ENCODE measurements at places on chromosomes 5 and 9.

DNA sequence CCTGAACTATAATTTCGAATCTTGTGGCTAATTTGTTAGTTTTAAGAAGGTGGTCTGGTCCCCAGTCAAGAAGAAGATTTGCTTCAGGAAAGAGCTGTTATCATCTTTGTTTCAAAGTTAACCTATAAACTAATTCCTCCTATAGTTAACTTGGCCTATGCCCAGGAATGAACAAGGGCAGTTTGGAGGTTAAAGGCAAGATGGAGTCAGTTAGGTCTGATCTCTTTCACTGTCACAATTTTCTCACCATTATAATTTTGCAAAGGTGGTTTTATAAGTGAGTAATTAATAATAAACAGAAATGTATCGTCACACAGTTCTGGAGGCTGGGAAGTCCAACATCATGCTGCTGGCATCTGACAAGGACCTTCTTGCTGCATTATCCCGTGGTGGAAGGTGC is 238.6 kb downstream of the PIK3R1 start:
- no peak for DNase-seq

DNA sequence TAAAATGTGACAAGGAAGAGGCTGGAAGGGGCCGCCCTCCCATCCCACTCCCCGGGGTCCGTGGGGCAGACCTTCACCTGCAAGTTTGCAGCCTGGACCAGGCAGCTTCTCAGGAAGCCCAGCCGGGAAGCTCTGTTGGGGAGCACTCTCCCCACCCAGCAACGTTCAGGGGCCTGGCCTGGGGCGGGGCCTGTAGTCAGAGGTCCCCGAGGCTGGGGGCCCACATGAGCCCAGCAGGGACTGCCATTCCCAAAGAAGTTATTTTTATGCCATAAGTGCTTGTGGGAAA is 32.7 kb upstream of the NOTCH1 start:
- no peak for DNase-seq

DNA sequence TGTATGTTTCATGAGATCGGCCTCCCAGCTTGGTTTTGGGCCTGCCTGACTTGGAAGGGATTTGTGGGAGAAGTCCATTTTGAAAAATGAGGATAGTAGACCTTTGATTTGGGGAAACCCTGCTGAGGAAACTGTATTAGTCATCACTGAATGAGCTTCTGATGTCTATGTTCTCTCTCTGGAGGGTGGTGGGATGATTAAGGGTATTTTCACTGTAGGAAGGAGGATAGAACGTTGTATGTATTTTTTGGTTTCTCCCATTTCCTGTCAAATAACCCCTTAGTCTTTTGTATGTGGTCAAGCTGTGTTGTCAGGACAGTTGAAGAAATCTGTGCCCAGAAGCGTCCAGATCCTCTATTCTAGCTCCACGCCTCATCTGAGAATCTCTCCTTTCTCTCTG is 151.9 kb downstream of the INSYN2B start:
- no peak for DNase-seq

DNA sequence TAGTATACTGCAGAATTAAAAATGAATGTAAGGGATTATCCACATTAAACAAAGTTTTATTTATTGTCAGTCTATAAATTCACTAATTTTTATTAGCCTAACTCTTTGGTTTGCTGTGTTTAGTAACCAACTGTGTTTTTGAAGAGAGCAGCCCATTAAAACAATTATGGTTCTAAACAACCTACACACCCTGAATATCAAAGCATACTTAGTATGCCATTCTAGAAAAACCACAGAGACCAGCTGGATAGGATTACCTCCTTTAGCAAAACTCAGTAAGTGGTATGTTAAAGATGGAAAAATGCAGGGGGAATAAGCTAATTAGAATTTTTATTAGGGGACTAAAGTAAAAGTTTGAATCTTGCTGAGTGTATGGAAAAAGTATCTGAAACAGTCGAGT is 1981.7 kb upstream of the NUDT12 start:
- no peak for DNase-seq

DNA sequence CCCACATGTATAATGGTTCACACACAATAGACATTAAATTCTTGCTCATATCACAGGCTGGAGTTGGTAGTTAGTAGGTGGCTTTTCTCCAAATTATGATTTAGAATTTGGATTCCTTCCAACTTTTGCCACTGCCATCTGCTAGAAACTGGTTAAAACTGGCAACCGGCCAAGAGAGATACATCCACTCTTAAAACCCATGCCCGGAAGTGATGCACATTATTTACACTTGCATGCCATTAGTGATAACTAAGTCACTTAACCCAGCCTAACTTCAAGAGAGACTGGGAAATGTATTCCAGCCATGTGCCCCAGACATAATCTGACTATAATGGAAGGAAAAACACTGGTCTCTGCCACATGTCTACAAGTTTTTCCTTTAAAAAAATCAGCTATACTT is 395.7 kb upstream of the SEMA6A start:
- DNase-seq = no peak

DNA sequence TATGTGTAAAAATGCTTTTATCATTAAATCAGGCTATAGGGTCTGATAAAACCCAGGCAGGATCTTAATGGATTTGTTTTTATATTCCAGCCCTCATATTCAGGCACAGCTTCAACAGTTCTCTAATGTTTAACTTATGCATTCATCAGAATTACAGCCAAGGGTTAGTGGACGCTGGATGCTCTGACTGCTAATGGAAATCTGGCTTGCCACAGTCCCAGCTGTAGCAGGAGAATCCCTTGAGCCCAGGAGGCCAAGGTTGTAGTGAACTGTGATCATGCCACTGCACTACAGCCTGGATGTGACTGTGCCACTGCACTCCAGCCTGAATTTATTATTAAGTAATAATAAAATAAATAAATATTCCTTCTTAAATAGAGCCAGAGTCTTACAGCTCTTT is 98.0 kb downstream of the SLC25A46 start:
- DNase-seq = no peak

DNA sequence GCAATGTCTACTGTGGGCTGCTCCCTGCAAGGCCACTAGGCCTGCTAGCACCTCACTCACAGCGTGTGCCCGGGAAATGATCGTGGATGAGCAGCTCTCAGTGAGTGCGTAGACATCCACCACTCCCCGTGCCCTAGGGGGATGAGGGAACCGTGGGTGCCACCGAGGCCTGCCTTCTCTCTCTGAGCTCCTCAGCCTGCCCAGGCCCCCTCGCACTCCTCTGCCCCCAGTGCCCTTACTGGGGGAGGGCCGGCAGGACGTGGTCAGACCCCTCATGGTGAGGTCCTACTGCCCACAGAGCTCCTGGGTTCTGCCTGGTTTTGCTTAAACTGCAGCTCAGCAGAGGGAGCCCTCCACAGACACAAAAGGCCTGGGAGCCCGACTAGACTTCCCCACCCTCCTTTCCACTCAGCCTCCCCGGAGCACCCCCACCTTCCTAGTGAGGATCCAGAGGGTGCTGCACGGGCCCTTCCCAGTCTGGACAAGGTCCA is 220.0 kb downstream of the CACNA1B start:
- no peak for DNase-seq

GRCh38 chr5:132439521-132440089 is 51.0 kb downstream of the IRF1 start:
- DNase-seq = no peak

DNA sequence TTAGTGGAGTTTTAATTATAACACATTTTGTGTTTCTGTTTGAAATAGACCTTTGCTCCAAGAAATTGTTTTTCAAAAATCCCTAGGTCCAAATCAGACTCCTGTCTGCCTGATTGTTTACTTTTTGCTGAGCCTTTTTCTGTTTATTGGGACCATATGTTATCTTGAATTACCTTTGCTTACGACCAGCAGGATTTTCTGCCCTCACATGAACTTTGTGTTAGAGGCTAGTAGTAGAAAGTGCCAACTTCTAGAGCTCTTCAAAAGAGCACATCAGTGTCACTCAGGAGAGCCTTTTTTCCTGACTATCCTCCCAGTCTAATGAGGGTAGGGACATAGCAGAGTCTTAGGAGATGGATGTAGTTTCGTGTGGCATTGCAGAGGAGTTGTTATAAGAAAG is 10.2 kb downstream of the RECK start:
- no peak for DNase-seq

GRCh38 chr5:120258123-120258522 is 206.0 kb upstream of the PRR16 start:
- no peak for DNase-seq

DNA sequence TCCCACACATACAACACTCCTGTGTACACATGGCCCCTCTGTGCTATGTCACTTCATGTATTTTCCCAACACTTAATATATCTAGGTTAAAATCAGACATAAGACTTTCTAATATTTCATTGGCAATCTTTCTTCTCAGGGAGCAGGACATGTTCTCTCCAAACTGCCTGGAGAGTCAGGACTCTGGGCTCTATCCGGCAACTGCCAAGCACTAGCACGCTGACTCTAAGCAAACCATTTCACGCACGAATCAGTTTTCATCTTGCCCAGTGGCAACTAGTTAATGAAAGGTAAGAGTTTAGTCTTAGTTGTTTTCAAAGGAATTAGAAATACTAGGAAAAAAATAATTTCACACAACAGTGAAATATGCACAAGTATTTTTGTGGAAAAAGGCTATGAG is 124.8 kb downstream of the NFIB start:
- DNase-seq = no peak

DNA sequence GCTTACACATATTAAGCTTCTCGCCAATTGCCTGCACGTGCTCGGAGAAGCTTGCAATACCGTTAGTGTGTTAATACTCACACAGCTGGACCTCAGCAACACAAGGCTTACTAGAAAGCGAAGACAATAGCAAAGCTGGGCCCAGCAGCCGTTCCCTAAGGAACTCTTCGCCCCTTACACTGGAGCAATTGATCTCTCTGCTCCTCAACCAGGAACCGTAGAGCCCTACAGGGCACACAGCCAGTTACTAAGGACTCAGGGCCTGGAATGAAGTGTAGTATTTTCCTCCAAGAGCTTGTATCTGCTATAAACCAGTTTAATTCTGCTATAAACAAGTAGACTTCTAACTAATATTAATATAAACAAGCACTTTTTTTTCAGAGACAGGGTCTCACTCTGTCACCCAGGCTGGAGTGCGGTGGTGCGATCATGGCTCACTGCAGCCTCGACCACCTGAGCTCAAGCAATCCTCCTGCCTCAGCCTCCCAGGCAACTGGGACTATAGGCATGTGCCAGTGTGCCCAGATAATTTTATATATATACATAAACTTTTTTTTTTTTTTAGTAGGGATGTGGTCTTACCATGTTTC is 67.0 kb upstream of the SIMC1 start:
- no peak for DNase-seq

DNA sequence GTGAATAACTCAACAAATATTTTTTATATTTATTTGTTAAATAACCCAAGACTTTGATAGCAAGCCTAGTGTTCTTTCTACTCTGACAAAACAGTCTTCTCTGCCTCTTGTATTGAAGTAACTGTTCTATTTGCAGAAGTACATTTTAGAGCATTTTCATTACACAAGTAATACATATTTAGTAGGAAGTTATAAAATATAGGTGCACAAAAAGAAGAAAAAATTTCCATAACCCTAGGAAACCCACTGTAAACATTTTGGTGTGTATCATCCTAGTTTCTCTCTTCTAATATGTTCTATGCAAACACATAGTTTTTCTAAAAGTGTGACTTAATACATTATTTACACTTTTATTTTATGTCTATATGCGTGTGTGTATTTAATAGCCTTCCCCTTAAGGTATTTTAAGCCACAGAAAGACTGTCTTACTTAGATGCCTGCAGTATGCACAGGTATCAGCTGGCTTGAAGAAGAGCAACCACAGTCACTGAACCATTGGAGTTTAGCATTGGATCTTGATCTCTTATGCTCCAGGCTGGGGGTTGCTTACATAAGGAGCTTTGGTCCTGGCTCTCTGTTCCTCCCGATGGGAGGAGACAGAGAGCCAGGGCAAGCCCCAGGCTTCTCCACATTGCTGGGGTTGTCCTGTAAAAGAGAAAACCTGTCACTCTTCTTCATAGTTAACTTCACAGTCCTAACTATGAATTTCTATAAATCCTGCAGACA is 3.8 kb downstream of the SELENOP start:
- no peak for DNase-seq

DNA sequence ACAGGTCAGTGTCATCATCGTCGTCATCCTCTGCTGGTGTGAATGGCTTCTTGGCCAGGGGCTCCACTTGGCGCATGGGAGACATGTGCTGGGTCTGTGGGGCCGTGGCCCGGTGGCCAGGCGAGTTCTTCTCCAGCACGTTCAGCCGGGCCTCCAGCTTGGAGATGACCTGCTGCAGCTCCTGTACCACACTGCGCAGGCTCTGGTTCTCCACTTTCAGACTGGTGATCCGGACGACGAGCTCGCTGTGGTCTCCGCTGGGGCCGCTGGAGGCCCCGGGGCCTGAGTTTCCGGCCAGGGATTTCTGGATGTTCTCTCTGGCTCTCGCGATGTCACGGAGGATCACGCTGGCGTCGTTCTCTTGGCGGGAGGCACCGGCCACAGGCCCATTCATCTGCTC is 40.6 kb downstream of the ZNF484 start:
- DNase-seq = no peak

DNA sequence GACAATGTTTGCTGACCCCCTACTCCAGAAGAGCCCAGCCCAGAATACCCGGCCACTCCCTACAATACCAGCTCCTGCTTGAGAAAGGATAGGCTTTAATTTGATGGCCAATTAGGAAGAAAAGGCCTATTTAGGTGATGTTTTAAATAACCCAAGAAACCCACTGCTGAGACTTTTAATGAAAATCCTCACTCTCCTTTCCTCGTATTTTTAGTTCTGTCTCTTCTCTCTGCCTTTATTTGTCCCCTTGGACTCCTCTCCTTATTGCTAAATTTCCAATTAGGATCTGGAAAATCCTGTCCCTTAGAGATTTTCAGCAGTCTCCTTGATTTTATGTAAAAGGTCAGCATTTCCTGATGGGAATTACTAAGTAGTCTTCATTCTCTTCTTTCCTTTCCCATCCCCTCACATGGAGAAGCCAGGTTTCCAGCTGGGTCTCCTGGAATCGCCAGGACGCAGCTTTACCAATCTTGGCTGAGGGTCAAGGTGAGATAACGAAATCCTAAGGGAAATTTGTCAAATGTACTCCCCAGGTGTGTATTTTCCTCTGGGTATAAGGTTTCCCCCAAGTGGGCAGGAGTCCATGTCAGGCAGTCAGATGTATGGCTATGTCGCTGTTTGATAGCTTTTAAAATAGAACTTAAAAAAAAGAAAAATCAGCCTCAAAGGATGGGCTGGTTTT is 11.7 kb downstream of the STC2 start:
- no peak for DNase-seq

GRCh38 chr9:88990729-88991065 is 571 bp upstream of the S1PR3 start:
- DNase-seq = no peak

- no peak for DNase-seq
Measured at GRCh38 chr9:137314561-137315560, 12.8 kb upstream of the NRARP start.

DNA sequence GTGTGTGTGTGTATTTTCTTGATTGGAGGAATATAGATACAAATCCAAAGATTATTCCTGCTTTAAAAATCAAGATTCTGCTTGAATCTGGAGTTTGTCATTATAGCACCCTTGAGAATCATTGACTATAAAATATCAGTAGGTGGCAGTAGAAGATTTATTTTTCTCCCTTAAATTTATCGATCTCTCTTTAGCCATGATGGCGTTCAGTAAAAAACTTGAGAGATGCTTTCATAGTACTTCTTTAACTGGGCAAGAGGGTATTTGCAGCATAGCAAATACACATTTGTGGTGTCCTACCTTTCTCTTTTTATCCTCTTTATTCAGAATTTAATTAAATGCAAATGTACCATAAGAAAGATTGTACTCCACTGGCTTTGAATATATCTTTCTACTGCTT is 307.7 kb downstream of the ADGRV1 start:
- no peak for DNase-seq
